ENCODE measurements at places on chromosomes 5 and 9.

- DNase-seq, result no peak
Observed at GRCh38 chr9:752201-752600, 89.3 kb upstream of the DMRT1 start.

DNA sequence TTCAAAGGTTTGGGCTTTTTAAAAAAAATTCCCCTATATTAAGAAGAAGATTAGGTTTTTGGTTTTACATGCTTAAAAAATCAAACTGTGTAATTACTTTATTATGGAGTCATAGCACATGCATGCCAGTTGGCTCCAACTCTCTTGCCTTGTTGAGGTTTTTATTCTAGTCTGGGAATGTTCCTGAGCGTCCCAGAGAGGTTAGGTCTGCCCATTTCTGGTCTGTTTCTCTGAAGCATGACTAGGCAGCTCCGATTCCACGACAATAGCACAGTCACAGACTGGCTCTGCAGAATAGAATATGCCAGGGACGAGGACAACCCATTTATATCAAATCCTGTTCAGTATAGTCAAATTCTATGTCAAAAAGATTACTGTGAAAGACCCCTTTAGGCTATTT lies 217.0 kb downstream of the PCSK5 start:
- DNase-seq, result no peak

DNA sequence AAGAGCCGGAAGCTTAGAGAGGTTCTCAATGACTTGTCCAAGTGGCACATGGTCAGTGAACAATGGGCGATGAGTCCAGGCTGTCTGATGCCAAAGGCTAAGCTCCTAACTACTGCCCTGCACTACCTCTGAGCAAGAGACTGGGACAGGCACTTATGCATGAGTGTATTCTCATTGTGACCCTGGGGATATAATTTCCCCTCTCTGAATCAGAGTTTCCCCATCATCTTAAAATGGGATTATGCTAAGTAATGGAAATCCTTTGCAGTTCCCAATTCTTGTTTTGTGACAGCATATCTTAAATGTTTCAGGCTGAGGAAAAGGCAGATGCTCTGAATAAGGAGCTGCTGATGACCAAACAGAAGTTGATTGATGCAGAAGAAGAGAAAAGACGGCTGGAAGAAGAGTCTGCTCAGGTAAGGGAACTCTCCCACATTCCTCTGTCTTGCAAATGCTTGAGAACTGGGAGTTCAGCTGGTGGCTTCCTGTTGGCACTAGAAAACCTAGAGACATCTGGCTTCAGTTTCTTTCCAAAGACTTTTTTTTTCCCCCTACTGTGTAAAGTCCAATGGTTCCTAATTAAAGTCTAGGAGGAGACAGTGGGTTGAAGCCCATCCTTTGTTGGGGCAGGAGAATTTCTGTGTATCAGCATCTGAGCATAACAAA lies 64.1 kb downstream of the GPR21 start:
- no peak for DNase-seq

DNA sequence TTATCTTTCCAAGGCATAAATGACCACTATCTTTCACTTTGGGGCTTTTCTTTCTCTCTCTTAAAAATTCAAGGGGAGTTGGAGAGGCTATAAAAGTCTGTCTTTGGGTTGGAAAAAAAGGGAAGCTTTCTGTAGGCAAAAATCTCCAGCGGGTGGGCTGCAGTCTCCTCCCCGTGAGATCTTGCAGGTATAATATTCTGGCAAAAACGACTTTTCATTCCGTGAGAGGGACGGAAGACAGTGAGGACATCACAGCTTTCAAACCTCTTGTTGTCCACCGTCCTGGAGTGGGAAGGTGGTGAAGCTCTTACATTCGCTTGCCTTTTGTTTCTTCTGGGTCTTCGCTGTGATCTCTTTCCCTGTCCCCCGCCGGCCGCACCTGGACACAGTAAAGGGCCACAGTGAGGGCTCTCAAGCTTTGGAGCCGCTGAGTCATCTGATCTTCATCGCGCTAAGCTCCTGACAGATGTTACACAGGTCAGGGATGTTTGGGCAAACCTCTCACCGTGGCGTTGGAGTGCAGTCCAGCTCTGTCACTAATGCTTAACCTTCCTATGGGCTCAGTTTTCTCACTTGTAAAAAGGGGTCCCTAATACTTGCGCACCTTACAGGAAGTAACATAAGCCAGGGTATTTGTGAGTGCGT lies 61.9 kb upstream of the MEGF10 start:
- DNase-seq, result no peak

GRCh38 chr9:32015795-32016194 lies 368.6 kb upstream of the ACO1 start:
- DNase-seq, result no peak

- DNase-seq, result no peak
Observed at GRCh38 chr5:32017692-32018367, 156.3 kb downstream of the GOLPH3 start.

DNA sequence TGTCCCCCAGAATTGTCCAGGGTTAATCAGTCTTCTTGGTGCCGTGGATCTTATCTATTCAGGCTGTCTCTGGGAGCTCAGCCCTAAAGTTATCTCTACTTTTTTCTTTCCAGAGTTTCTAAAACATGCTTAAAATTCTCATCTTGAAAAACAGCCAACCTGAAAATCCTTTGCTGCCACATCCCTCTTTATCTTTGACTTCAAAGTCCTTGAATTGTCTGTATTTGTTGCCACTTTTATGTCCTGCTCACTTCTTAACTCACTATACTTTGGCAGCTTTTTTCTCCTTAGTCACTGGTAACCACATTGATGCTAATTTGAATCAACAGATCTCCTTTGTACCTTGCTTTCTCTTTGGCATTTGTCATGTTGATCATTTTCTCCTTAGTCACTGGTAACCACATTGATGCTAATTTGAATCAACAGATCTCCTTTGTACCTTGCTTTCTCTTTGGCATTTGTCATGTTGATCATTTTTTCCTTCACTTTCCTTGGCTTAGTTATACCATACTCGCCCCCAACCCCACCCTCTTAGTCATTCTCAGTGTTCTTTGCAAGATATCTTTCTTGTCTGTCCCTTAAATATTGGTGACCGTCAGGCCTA lies 8.5 kb downstream of the DMXL1 start:
- DNase-seq, result no peak

DNA sequence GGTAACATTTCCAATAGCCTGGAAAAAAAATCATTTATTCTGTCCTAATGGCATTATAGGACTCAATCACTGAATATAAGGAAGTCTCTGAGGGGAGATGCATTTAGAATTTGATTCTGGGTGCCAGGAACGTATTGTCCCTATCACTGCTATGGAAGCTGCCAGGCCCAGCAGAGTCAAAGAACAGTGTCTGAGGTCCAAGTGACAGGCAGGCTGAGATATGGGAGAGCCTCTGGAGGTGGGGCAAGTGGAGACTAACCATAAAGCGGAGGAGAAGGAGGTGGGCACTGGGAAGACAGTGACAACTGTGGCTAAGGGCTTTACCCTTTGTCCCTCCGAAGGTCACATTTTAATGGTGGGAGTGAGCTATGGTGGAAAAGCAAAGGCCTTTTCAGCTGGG lies 505.5 kb downstream of the CTNND2 start:
- no peak for DNase-seq

DNA sequence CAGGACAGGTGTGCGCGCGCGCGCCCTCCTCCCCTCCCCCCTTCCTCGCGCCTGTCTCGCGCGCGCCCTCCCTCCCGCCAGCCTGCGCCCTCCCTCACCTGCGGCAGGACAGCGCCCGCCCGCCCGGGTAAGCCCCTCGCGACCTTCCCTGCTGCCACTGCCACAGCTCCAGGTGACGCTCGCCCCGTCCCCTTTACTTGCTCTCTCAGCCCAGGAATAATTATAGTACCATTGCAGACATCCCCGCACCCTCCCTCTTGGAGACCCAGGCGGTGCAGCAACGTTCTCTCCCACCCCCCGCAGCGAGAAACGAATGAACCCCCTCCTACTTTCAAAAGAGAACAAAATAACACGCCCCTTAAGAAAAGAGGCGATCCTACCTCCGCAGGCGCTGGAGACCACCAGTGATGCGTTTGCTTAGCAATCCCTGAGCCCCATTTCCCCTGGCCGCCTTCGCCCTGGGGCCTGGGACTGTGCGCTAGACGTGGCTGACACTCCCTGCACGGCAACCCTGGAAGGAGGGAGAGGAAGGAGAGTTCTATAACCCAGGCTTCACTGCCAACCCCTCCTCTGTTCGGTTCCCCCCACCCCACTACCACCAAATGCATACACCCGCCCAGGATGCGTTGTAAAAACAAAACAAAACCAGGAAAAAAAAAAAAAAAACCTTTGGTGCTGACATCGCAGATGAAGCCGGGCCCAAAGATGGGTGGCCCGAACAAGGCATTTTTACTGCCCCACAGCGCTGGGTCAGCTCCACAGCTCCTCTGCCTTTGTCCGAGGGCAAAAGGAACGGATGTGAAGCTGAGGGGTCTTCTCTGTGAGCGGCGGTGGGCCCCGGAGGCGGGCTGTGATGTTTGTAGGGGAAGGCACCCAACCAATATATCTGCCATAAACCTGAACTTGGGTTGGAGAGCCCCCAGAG lies 5.6 kb upstream of the PURA start:
- DNase-seq, result no peak

DNA sequence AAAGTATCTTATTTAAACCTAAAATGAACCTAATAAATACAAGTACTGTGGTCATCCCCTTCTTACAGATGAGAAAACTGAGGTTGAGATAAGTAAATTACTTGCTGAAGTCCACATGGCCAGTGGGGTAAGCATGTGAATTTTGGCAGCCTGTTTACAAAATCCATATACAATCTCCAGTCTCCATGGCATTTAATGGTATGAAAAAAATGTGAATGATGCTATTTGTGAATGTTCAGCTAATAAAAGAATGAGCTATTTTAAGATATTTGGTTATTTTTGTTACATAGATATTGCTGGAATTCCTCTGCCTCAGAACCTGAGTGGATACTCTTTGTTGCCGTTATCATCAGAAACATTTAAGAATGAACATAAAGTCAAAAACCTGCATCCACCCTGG lies 19.3 kb upstream of the GPR150 start:
- DNase-seq, result no peak

DNA sequence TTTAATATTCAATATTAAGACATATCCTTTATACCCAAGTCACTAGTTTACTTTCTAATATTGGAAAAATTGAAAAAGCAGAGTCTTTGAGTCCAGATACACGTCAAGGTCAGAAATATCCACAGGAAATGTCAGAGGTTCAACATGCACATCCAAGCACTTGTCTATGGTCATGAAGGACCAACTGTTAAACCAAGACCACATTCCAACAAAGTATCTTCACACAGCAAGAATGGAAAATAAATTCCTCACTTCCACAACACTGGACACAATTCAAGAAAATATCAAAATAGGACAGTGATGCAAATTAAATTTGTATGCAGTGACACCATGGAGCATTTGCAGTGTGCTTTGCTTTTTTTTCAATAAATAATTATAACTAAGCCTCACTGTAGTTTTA lies 142.5 kb downstream of the GABRB2 start:
- DNase-seq, result no peak

DNA sequence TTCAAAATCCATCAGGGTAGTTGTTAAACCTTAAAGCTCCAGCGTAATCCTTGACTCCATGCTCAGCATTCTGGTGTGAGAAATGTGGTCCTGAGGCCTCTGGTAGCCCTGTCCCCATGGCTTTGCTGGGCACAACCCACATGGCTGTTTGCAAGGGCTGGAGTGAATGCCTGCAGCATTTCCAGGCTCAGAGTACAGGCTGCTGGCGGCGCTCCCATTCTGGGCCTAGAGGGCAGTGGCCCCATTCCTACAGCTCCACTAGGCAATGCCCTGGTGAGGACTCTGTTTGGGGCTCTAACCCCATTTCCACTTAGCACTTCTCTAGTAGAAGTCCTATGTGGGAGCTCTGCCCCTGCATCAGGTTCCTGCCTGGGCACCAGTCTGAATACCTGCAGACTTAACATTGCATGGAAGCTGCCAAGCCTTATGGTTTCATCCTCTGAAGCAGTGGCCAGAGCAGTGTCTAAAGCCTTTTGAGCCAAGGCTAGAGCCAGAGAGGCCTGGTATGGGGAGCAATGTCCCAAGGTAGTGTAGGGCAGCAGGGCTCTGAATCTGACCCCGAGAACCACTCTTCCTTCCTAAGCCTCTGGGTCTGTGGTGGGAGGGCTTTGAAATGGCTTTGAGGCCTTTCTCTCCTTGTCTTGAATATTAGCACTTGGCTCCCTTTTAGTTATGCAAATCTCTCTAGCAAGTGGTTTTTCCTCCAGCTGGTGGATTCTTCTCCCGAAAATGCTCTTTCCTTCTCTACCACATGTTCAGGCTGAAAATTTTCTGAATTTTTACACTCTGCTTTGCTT lies 5.8 kb upstream of the ALDH1A1 start:
- no peak for DNase-seq

DNA sequence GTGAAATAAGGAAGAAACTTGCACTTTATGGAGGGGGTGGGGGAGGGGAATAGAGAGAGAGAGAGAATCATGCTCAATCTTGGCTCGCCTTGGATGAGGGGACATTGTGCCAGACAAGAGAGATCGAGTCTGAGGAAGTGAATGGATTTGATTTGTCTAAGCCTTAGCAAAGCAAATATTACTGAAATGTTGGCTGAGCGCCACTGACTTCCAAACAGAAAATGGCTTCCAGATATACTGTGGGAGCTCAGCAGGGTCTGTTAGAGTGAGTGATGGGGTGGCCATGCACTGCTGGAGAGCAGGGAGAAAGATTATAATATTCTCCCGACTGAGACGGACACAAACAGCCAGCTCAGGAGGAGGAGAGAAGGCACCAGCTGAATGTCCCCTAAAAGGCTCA lies 34.5 kb downstream of the BRINP1 start:
- DNase-seq, result no peak

DNA sequence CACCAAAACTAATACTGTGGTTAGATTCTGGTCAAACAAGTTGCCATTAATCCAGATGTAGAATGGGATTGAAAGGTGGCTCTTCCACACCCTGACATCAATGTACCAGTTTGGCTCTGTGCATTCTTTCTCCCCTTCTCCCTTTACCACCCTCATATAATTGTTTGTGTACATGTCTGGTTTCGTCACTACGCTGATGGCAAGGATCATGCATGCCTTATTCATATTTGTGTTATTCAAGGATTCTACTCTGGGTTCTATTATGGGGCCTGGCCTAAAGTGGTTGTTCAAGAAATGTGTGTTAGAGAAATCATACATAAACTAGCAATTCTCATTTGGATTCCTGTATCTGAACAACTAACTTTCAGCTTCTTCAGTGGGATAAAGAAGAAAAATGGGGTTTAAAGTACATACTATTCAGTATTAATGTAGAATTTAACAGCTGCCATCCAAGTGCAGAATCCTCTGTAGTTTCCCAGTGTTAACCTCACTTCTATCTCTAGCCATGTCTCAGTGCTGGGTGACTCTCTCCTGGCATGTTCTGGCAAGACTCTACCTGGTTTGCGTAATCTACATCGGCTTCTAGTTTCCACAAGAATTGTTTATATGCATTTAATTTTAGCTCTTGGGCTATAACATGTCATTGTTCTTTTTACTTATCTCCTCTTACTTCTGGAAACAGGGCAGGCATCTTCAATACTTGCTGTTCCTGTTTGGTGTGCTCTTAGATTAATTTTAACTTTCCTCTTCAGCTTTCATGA lies 27.9 kb upstream of the CDKN2B start:
- DNase-seq, result no peak
